ENCODE measurements at places on chromosomes 2 and 18.

DNA sequence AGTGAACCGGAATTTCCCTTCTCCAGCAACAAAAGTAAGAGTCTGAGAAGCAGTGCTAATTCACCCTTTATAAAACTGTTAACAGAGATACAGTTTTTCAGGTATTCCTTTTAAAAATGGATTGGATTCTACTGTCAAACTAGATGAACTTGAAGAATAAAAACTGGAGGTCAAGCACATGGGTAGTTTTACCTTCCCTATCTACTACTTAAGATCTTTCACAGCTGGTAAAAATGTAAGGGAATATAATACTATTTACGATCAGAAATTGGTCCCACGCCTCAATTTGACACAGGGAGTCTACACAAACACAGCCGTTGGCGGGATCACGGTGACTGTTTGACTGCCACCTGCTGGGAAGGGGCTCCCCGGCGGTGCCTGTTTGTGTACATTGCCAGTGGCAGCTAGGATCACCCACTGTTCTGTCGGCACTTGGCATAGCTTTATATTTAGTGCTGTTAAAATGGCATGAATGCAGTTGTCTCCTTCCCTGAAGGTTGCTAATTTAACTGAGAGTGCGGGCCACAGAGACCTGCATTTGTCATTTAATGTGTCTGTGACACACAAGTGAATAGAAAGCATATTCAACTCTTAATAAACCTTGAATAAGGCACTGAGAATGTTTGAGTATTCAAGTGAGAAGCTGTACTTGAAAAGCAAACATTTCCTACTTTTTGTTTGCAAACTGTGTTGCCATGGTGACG is 59.5 kb downstream of the ABCG8 start:
- no peak overlapping the region for H3K4me3 ChIP-seq
- H3K4me1 ChIP-seq, result no peaks in the 10 kb centered on the region
- H3K27ac ChIP-seq, result no peak overlapping the region
- DNase-seq, result no peak
- H3K27me3 ChIP-seq, result no peaks in the 10 kb centered on the region

GRCh38 chr2:137252934-137253333 is 487.6 kb downstream of the THSD7B start:
- DNase-seq, result no peak
- H3K4me1 ChIP-seq, result no peaks in the 10 kb centered on the region
- H3K4me3 ChIP-seq, result no peak overlapping the region
- no peaks in the 10 kb centered on the region for H3K36me3 ChIP-seq
- H3K27ac ChIP-seq, result no peak overlapping the region
- no peaks in the 10 kb centered on the region for H3K27me3 ChIP-seq

- no peak overlapping the region for H3K27ac ChIP-seq
- H3K36me3 ChIP-seq, result no peaks in the 10 kb centered on the region
- no peaks in the 10 kb centered on the region for H3K4me1 ChIP-seq
These were observed 16.2 kb upstream of the CAPN13 start for GRCh38 chr2:30823452-30823851.

DNA sequence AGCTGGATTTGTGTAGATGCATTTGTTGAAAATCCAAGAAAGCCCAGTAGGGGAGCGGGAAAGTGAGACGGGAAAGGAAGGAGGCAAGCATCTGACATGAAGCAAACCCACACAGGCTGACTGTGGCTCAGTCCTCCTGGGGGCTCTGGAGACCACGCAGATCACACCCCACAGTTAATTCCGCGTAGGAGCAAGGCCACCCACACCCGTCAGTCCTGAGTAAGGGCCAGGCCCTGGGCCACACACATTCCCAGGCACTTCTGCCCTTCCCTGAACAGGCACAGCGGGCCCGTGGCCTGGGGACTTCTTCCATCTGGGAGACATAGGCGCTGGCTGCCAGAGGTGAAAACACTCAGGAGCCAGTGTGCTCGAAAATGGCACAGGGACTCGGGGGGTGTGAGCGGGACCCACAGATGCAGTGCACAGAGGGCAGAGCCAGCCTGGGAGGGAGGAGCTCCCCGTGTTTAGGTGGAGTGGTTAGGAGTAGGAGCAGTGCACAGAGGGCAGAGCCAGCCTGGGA is 19.4 kb upstream of the PRLH start:
- no peak overlapping the region for H3K27ac ChIP-seq
- H3K36me3 ChIP-seq, result no peaks in the 10 kb centered on the region
- no peaks in the 10 kb centered on the region for H3K4me1 ChIP-seq
- no peak overlapping the region for H3K4me3 ChIP-seq
- no peak for DNase-seq

- peaks cover 35% of the 10 kb centered on the region for H3K27me3 ChIP-seq
- no peaks in the 10 kb centered on the region for H3K4me1 ChIP-seq
- no peak overlapping the region for H3K27ac ChIP-seq
- no peak for DNase-seq
These were observed 22.9 kb upstream of the MTX2 start for GRCh38 chr2:176246331-176246730.

DNA sequence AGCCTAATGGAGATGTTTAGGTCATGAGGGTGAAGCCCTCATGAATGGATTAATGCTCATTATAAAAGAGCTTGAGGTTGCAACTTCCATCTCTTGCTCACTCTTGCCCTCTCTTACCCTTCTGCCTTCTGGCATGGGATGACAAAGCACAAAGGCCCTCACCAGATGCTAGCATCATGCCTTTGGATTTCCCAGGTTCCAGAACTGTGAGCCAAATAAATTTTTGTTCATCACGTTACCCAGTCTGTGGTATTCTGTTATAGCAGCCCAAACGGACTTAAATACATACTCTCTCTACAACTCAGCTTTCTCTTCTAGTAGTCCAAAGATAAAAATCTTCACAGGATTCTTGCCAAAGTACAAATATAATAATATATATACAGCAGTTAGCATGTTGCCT is 75.8 kb downstream of the LNPK start:
- H3K27me3 ChIP-seq, result no peaks in the 10 kb centered on the region
- no peak overlapping the region for H3K27ac ChIP-seq
- H3K4me3 ChIP-seq, result no peak overlapping the region
- no peak for DNase-seq
- peaks cover 40% of the 10 kb centered on the region for H3K36me3 ChIP-seq

DNA sequence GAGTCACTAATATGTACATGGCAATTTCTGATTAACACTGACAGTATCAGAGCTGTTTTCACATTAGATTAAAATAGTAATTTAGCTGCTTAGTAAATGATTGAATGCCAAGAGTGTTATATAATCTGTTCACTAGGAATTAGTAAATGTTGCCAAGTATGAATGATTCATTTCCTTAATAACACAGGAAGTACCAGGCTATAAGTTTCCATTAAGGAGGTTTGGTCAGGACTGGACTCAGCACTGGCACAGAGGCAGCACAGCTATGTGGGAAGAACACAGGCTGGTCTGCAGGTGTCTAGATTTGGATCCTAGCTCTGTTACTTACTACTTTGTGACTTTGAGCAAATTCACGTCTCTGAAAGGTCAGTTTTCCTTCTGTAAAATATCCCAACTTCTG is 97.2 kb downstream of the TDRD15 start:
- H3K36me3 ChIP-seq, result no peaks in the 10 kb centered on the region
- H3K27ac ChIP-seq, result no peak overlapping the region
- no peaks in the 10 kb centered on the region for H3K27me3 ChIP-seq
- no peak for DNase-seq
- H3K4me1 ChIP-seq, result no peaks in the 10 kb centered on the region
- no peak overlapping the region for H3K4me3 ChIP-seq

GRCh38 chr2:10934979-10935350 is 23.2 kb downstream of the KCNF1 start:
- H3K4me1 ChIP-seq, result peaks cover 2% of the 10 kb centered on the region
- DNase-seq, result no peak
- no peaks in the 10 kb centered on the region for H3K36me3 ChIP-seq

- no peak for DNase-seq
- H3K27ac ChIP-seq, result no peak overlapping the region
- peaks cover 14% of the 10 kb centered on the region for H3K27me3 ChIP-seq
- H3K36me3 ChIP-seq, result no peaks in the 10 kb centered on the region
- no peak overlapping the region for H3K4me3 ChIP-seq
These were observed 77.5 kb upstream of the TTC21B start for GRCh38 chr2:166031054-166031453.

DNA sequence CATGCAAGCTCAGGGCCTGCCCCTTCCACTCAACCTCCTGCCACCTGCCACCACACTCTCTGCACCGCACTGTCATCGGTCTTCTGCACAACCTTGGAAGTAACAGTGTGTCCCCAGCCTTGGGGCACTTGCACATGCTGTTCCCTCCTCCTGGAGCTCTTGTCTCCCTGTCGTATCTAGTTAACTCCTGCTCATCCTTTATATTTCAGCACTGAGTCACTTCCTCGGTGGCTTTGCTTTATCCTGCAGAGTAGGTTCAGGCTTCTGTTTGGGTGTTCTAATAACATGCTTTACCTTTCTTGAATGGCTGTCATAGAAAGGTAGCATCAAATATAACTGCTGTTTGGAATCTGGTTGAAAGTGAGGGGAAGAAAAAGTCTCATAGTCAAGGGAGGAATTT is 25.3 kb downstream of the PAX8 start:
- no peak overlapping the region for H3K4me3 ChIP-seq
- DNase-seq, result no peak
- peaks cover 85% of the 10 kb centered on the region for H3K4me1 ChIP-seq
- peak overlapping the region; percentile 35 for H3K27ac ChIP-seq
- H3K36me3 ChIP-seq, result peaks cover 8% of the 10 kb centered on the region

DNA sequence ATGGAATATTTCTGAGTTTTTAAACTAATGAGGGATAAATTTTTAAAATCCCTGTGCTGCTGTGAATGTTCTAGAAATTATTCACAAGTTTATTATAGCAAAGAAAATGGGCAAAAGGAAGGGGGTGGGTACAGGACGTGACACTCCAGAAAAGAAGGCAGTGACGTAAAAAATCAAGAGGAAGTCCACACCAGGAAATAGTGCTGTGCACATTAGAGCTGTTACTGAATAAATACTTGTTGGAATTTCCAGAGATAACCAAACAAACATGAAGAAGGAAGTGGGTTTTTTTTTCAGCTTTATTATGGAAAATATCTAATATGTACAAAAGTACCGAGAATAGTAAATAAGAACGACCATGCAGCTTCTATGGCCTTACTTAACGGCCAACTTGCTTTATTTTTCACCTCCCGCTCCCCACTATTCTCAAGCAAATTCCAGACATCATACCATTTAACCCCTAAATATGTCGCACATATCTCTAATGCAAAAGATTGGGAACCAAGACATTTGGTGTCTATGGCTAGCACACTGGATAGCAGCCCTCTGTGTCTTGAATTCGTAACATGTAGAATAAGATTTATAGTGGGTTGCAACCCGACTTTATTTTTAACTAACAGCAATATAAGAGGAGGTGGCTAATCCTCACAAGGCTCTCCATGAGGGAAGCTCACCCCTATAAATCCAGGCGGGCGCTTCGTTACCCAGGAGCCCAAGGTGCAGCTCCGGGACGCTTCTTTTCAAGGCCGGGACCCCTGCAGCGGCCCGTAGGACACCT is 580 bp upstream of the NDUFV2 start:
- H3K27ac ChIP-seq, result peak overlapping the region; percentile 96
- H3K4me1 ChIP-seq, result peaks cover 51% of the 10 kb centered on the region
- H3K36me3 ChIP-seq, result peaks cover 50% of the 10 kb centered on the region
